ENCODE measurements at places on chromosomes 6 and 20.

- no peak for DNase-seq
Observed at GRCh38 chr6:41160933-41161332, 2.0 kb downstream of the TREM2 start.

- DNase-seq: no peak
Observed at GRCh38 chr6:169026175-169026574, 227.5 kb downstream of the THBS2 start.

DNA sequence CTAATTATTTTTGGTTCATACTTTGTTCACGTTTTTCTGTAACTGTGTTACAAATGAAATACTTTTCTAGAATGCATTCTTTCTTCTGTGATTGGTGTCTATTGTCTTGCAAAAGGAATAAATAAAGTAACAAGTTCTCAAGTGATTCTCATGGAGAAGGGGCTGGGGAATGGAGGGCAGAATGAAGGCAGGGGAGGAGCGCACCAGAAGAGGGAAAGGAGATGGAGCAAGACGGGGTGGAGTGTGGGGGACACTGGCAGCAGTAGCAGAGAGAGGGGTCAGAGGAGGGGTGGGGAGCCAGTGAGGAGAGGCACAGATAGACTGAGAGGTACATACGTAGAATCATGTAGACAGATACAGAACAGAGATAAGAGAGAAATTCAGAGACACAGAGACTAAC, 136.5 kb downstream of the CARMIL1 start:
- no peak for DNase-seq

- DNase-seq: no peak
Observed at GRCh38 chr20:41507851-41508250, 110.3 kb downstream of the CHD6 start.

GRCh38 chr6:11196511-11197174, 35.8 kb downstream of the NEDD9 start:
- no peak for DNase-seq

GRCh38 chr20:61236713-61237112, 15.3 kb upstream of the CDH4 start:
- DNase-seq: no peak
